ENCODE measurements at places on chromosomes 4 and X.

DNA sequence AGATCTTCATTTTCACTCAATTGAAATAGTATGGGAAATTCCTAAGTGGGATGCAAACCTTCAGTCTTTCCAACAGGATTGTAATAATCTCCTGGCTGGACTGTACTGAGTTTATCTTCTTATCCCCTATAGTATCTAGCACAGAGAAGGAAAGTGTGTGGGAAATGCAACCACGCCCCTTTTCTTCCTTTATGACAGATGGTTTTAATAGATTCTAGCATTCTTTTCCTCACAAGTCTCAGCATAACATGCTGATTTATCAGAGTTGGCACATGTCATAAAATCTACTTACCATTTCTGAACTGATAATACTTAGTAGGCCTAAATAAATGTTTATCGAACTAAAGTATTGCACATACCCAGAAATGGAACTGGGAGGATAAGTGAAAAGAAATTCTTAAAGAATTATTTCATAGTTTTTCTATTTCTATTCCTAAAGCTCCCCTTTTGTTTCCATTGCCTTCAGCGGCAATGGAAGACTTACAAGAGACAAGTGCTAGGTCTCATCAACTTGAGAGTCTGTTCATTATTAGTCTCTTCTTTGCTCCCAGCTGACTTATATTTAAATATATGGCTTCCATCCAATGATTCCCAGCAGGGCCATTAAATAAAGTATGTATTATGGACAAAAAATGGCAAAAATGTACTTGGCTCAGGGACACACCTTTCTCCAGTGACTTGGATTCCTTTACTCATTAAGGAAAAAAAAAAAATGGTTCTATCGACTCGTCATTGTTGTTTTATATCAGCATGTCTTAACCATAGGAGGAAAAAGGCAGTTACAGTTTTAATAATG is 484.5 kb downstream of the IL1RAPL1 start:
- no peak for DNase-seq

DNA sequence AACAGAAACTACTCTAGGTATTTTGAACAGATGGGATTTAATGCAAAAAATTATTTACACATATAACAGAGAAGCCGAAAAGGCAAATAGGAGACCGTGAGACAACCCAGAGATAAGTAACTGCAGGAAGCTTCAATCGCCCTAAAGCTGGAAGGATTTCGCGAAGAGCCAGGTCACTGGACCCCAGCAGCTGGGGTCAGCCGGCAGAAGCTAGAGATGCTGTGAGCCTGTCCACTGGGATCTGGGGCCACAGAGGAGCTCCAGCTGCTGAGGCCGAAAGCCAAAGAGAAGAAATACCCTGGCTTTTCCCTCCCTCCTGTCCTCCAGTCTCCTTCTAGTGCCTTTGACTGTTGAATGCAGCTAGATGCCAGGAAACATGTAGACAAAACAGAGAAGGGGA is 192.8 kb upstream of the BCOR start:
- no peak for DNase-seq

- DNase-seq = no peak
Measured at GRCh38 chrX:11760958-11761357, 2.9 kb downstream of the MSL3 start.

DNA sequence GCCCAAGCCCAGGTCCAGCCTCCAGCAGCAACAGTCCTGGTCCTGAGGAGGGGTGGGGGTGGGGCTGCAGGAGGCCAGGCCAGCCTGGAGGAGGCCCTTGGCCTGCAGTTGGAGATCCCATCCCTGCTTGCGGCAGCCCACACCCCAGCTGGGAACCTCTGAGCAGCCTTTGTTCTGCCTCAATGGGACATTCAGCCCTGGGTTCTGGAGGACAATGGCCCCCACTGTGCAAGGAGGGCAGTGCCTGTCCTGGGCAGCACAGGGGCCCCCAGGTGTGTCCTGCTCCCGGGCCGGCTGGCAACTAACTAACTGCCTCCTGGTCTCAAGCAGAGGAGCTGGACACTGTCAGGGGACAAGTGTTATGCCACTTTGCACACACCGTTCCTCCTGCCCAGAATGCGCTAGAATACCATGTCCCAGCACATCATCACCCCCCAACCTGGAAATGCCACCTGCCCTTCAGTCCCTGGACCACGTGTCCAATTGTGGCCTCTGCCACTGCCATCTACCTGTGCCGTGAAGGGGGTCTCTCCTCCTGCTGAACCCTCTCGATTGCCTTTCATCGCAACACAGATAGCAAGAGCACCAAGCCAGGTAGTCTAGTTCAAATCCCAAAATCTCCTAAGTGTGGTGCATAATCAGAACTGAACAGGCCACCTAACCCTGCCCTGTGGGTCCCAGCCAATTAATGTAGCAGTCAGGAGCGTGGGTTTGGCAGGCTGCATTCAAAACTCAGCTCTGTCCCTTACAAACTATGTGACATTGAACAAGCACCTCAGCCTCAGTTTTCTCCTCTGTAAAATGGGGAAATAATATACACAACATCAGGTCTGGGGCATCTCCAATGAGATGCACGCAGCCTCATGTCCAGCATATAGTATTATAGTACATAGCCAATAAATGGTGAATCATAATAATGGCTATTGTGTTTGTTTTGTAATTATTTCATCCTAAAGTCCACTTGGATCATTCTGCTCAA is 8.8 kb downstream of the PPP2R2C start:
- no peak for DNase-seq

DNA sequence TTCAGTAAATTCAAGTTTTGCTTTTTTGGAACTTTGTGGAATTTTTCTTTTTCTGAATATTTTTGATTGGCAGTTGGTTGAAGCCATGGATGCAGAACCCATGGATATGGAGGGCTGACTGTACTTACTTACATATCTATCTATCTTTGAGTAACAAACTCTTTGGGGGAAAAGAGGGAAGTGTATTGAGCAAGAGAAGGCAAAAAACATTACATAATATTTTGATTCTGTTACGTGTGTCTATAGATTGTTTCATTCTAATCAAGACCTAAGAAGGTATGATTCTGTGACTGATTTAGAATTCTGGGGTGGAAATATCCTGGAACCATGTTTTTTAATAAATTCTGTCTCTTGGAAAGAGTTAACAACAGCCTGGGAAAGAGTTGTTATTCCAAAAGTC is 31.5 kb downstream of the GRSF1 start:
- DNase-seq = no peak

DNA sequence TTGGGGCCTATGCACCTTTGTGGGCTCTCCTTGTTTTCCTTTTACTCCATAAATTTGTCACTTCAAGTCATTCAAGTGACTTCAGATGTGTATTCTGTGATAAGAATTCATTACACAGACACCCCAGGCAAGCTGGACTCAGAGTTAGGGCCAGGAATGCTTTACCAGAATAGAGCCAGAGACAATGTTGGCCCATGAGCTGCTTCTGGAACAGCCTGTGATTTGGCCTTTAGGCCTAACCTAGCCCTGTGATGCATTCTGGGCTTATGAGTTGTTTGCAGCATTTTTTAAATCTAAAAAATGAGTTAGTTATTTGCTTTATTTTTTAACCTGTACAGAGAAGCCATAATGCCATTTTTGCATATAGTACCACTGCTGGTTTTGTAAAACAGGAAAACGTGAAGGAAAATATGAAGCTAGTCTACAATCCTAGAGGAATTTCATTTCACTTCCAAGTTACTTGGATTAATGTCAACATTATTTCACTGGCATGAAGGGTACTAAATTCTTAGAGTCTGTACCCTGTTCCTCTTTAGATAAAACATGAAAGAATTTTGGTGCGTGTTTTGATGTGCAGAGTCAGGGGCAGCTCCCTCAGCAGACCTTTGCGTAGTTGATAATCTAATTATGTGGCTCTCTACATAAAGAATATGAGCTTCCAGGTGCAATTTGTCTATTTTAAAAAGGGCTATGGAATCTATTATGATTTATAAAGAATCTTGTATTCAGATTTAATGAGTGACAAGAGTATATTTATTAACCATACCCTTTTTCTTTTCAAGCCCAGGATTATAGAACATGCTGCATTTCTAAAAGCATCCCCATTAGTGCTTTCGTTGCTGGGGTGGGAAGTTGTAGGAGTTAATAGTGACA is 84.7 kb downstream of the ARHGAP10 start:
- no peak for DNase-seq

- no peak for DNase-seq
Measured at GRCh38 chr4:144357975-144358374, 217.5 kb upstream of the GYPA start.

- DNase-seq = no peak
Measured at GRCh38 chrX:80648023-80648422, 161.7 kb downstream of the BRWD3 start.

- no peak for DNase-seq
Measured at GRCh38 chr4:41734371-41734770, 14.2 kb downstream of the PHOX2B start.

DNA sequence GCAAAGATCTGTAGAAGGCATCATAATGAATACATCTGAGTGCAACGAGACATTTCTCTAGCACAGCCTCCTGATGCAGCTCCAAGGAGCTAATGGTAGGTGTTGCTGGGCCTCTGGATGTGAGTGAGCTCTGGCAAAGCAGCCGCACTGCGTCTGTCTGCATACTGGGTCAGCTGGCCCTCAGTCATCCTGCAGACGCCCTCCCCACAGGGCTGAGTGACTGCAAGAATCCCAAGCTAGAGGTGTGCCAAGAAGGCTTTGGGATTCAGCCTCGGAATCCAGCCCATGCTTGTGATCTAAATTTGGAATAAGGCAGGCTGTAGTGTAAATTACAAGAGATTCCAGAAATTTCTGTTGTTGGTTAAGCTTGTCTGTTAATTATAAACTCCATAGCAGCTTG is 18.5 kb downstream of the HERC3 start:
- no peak for DNase-seq

GRCh38 chr4:137421796-137422195 is 110.5 kb downstream of the PCDH18 start:
- no peak for DNase-seq

- no peak for DNase-seq
Measured at GRCh38 chr4:42955746-42956505, 63.4 kb downstream of the GRXCR1 start.

DNA sequence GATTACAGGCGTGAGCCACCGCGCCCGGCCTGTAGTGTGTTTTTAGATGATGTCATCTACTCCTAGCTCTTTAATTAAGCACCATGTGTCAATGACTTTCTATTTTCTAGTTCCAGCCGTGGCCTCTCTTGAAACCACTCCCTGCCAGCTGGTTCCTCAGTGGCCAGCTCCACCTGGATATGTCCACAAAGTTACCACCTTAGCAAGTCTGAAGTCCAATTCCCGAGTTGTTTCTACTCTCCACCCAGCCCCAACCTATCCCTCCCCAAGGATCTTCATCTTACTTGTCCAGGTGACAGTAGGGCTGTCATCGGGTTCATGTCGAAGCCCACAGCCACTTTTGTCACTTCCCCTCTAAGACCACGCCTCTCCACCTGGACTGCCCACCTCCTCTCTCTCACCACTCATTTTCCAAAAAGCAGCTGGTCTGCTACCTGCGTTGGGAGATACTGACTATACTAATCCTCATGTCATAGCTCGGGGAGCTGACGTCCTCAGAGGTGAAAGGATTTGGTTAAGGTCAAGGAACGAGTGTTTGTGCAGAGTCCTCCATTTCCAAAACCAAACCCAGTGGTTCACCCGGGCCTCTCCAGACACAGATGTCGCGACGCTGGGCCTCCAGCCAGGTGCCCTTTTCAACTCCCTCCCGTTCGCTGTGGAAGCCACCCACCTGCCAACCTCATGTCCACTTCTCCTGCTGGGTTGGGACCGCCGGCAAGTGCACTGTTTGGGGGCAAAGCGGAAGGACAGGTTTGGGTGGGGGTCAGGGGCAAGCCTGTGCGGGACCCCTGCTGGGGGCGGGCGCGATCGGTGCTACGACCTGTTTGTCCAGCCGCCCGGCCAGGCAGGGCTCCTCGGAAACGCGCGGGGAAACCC is 704 bp downstream of the FAM3A start:
- no peak for DNase-seq

- no peak for DNase-seq
Measured at GRCh38 chrX:16022580-16023200, 100.7 kb upstream of the GRPR start.

DNA sequence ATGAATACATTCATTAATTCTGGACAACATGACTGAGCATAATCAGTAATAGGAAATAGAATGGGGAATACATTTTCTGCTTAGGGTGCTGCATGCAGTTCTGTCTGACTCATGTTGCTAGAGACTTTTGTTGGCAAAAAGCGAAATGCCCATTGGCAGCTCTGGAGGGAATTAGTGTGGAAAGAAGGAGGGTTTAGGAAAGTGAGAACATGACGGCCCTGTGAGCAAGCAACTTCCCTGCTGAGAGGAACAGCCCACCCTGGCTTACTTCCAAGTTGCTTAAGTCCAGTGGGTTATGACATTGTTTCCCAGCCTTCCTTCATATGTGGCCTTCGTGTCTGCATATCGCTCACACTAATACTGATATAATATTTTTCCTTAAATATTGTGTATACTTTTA is 13.8 kb downstream of the MAD2L1 start:
- no peak for DNase-seq

DNA sequence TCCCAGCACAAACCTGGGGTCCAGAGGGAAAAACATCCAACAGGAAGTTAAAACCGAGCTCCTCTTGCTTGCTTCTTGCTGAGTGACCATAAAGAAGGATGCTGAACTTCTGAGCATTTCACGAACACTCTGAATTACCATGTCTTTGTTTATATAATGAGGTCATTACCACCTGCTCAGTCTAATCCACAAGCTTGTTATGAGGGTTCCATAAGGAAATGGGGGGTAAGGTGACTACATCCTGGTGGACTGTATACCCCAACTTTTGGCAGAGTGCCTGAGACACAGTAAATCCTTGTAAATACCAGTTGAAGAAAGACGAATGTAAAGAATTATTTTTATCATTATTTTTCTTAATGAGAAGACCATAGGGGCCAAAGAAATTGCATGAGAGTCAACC is 16.8 kb downstream of the CCDC149 start:
- DNase-seq = no peak

DNA sequence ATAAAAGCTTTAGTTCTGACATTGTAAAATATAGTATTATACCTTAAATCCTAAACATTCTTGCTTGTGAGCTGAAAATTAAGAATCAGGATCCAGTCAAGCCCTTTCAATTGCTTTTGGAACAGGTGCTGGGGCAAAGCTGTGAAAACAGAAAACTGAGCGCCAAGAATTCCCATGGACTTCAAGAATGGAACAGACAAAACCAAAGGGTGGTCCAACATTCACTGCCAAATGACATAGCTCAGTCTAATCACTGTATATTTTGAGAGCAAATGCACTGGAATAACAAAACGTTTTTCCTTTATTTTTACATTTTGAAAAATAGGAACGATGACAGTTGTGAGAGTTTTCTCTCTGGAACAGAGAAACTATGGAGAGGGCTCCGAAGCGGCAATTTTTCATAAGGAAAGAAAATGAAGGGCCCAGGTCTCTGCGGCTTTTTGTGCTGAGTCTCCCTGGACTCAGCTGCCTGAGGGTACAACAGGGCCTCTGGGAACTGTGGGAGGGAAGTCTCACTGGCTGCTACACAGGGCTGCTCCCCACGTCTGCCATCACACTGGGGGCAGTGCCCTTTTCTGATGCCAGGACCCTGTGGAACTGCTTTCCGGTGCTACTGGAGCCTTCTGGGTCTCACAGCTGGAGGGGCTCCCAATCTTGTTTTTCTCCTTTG is 56.0 kb upstream of the BMPR1B start:
- no peak for DNase-seq
